ENCODE measurements at places on chromosomes 1 and 21. TPM values are rescaled to one million over a fixed set of nuclear protein-coding genes. Genes with fewer than 3 reads are reported as not detected.

PTPRC gene
- not detected for total RNA-seq

IL10RB gene
- 31.0 TPM for total RNA-seq

ANGPTL7 gene
- 0.65 TPM for total RNA-seq

KLF17 gene
- total RNA-seq = 1.1 TPM

SLC30A10 gene
- total RNA-seq = not detected

LCE7A gene
- not detected for total RNA-seq

SLC6A17 gene
- total RNA-seq = 0.16 TPM

CFHR1 gene
- total RNA-seq = 1.1 TPM

DCST2 gene
- total RNA-seq = not detected

FCGR1A gene
- not detected for total RNA-seq

AMY1A gene
- total RNA-seq = not detected

KRTAP19-3 gene
- total RNA-seq = not detected

PIK3CD gene
- 3.0 TPM for total RNA-seq

FCGR3B gene
- not detected for total RNA-seq

TSACC gene
- total RNA-seq = not detected

LIPI gene
- not detected for total RNA-seq

FMOD gene
- 6.6 TPM for total RNA-seq

FMO2 gene
- total RNA-seq = 7.4 TPM

TMEM61 gene
- total RNA-seq = 0.18 TPM

EPHX1 gene
- 57.6 TPM for total RNA-seq

ADGRL4 gene
- 139 TPM for total RNA-seq

TCHHL1 gene
- not detected for total RNA-seq

SLC1A7 gene
- 3.8 TPM for total RNA-seq

S100B gene
- total RNA-seq = 1.2 TPM

NR1I3 gene
- total RNA-seq = not detected

MMP23B gene
- total RNA-seq = 35.2 TPM

OR6Y1 gene
- total RNA-seq = not detected

CXADR gene
- 2.0 TPM for total RNA-seq

SERINC2 gene
- total RNA-seq = not detected

CRYBG2 gene
- total RNA-seq = not detected

DAB1 gene
- total RNA-seq = 0.45 TPM

SPRR2D gene
- not detected for total RNA-seq

RGS1 gene
- total RNA-seq = not detected

Data from fibroblast of the aortic adventitia (primary cell).